ENCODE measurements at places on chromosomes 16 and 17. TPM values are rescaled to one million over a fixed set of nuclear protein-coding genes. Genes with fewer than 3 reads are reported as not detected.

The SLC13A5 gene
- polyA plus RNA-seq = 2.8 TPM

DNA sequence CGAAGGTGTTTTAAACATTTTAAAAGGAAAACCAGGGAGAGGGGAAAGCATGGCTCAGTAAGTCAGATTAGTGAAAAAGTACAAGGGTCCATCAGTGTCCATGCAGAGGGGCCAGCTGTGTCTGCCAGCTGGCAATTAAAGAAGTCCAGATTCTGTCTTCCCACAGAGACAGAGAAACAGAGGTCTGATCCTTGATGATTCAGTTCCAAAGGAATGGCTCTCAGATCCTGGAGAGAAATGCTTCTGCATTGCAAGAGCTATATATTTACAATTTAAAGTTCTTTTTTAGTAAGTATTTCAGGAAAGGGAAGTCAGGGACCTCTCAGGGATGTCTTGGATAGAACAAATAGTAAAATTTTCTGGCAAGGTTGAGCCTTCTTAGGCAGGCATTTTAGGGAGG lies 56.2 kb downstream of the HSD17B2 start:
- H3K36me3 ChIP-seq = no peaks in the 10 kb centered on the region
- H3K4me3 ChIP-seq = no peak overlapping the region
- H3K27me3 ChIP-seq = no peaks in the 10 kb centered on the region
- no peak overlapping the region for H3K27ac ChIP-seq

DNA sequence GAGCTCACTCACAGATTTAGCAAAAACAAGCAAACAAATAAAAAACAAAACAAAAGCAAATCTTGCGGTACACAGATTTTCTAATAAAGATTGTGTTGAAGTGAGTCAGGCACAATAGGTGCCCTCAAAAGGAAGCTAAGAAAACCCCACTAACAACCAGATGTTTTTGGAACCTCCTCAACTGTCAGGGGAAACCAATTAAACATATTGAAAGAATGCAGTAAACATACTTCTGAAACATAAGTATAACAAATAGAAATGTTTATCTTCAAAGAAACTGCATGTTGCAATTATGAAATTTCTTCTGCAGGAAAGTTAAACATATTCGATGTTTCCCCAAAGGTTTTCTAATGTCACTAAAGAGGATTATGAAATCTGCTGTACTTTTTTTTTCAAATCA lies 110.5 kb upstream of the CORO6 start:
- no peaks in the 10 kb centered on the region for H3K27me3 ChIP-seq
- no peak overlapping the region for H3K4me3 ChIP-seq
- no peaks in the 10 kb centered on the region for H3K4me1 ChIP-seq
- H3K36me3 ChIP-seq = peaks cover 61% of the 10 kb centered on the region

The HP gene
- 8.5 TPM for polyA plus RNA-seq

The VMO1 gene
- 10.9 TPM for polyA plus RNA-seq

- DNase-seq = no peak
- no peaks in the 10 kb centered on the region for H3K4me1 ChIP-seq
- H3K36me3 ChIP-seq = no peaks in the 10 kb centered on the region
- H3K27ac ChIP-seq = no peak overlapping the region
- no peak overlapping the region for H3K4me3 ChIP-seq
These were observed 34.1 kb downstream of the MAP2K6 start for GRCh38 chr17:69448431-69449102.

DNA sequence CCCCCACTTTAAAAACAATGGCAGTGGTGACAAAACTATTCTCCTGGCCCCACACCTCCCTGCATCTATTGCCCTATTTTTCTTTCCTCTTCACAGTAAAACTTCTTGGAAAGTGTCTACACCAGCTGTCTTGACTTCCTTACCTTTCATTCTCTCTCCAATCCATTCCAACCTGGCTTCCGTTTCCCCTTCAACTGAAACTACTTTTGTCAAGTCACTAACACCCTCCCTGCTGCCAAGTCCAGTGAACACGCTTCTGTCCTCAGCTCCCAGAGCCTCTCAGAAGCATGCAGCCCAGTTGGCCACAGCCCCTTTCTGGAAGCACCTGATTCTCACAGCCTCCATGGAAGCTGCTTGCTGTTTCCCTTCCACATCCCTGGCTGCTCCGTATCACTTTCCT lies 4.0 kb upstream of the SCN4A start:
- H3K27me3 ChIP-seq = no peaks in the 10 kb centered on the region
- no peak overlapping the region for H3K27ac ChIP-seq
- no peak for DNase-seq
- peaks cover 3% of the 10 kb centered on the region for H3K4me1 ChIP-seq
- no peak overlapping the region for H3K4me3 ChIP-seq
- no peaks in the 10 kb centered on the region for H3K36me3 ChIP-seq

The HMOX2 gene
- 26.6 TPM for polyA plus RNA-seq

The SHBG gene
- polyA plus RNA-seq = 0.35 TPM

DNA sequence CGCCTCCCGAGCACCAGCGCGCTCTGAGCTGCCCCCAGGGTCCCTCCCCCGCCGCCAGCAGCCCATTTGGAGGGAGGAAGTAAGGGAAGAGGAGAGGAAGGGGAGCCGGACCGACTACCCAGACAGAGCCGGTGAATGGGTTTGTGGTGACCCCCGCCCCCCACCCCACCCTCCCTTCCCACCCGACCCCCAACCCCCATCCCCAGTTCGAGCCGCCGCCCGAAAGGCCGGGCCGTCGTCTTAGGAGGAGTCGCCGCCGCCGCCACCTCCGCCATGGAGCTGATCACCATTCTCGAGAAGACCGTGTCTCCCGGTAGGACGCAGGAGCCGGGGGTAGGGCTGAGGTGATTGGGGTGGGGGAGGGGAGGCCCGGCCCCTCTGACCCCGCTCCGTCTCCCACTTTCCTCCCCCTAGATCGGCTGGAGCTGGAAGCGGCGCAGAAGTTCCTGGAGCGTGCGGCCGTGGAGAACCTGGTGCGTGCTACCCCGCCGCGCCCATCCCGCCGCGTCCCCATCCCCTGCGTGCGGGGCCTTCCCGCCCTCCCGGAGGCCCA lies 329 bp downstream of the KPNB1 start:
- peaks cover 56% of the 10 kb centered on the region for H3K4me1 ChIP-seq
- H3K27me3 ChIP-seq = no peaks in the 10 kb centered on the region
- peak overlapping the region; percentile 94 for H3K4me3 ChIP-seq
- H3K27ac ChIP-seq = peak overlapping the region; percentile 87

- no peaks in the 10 kb centered on the region for H3K27me3 ChIP-seq
- DNase-seq = no peak
- H3K4me3 ChIP-seq = no peak overlapping the region
- H3K27ac ChIP-seq = peak overlapping the region; percentile 85
- H3K36me3 ChIP-seq = no peaks in the 10 kb centered on the region
These were observed 13.3 kb downstream of the CRISPLD2 start for GRCh38 chr16:84833144-84833500.

- peaks cover 47% of the 10 kb centered on the region for H3K36me3 ChIP-seq
- peak overlapping the region; percentile 34 for H3K27ac ChIP-seq
- peaks cover 22% of the 10 kb centered on the region for H3K4me1 ChIP-seq
- DNase-seq = no peak
- no peak overlapping the region for H3K4me3 ChIP-seq
These were observed 7.7 kb downstream of the NUBP1 start for GRCh38 chr16:10751291-10751697.

DNA sequence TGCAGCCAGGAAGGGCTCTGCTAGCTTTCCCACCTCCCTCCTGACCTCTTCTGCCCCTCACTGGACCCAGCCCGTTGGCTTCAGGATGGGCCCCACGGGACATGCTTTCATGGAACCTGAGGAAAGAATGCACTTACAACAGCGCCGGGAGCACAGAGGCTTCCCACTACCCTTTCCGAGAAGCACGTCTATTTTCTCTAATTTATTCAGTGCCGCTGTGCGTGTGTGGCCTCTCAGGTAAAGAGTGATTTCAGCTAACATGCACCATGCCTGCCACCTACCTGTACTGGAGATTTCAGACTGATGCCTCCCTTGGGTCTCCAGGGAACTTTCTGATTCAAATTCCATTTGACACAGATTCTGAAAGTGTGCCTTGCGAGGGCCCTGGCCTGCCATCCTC lies 140.1 kb downstream of the CYLD start:
- peaks cover 9% of the 10 kb centered on the region for H3K27me3 ChIP-seq
- no peak for DNase-seq
- H3K4me1 ChIP-seq = no peaks in the 10 kb centered on the region

GRCh38 chr16:65769055-65769465 lies 597.4 kb upstream of the CDH5 start:
- DNase-seq = no peak
- H3K4me1 ChIP-seq = no peaks in the 10 kb centered on the region
- H3K4me3 ChIP-seq = no peak overlapping the region
- H3K36me3 ChIP-seq = no peaks in the 10 kb centered on the region
- H3K27ac ChIP-seq = no peak overlapping the region

The ABCC3 gene
- 8.6 TPM for polyA plus RNA-seq

The CCL4L2 gene
- polyA plus RNA-seq = 3.5 TPM

- H3K27me3 ChIP-seq = no peaks in the 10 kb centered on the region
- peaks cover 37% of the 10 kb centered on the region for H3K4me1 ChIP-seq
- H3K4me3 ChIP-seq = no peak overlapping the region
- peak; percentile 50 for DNase-seq
These were observed 13.6 kb downstream of the ETV4 start for GRCh38 chr17:43532581-43532980.

- H3K4me3 ChIP-seq = no peak overlapping the region
- peak overlapping the region; percentile 18 for H3K27ac ChIP-seq
- H3K4me1 ChIP-seq = peaks cover 6% of the 10 kb centered on the region
- H3K36me3 ChIP-seq = no peaks in the 10 kb centered on the region
- peak; percentile 18 for DNase-seq
These were observed 8.2 kb downstream of the LRRC37B start for GRCh38 chr17:32015245-32016013.

The TMEM88 gene
- 26.2 TPM for polyA plus RNA-seq

GRCh38 chr16:12431561-12431960 lies 372.1 kb downstream of the CPPED1 start:
- H3K36me3 ChIP-seq = no peaks in the 10 kb centered on the region
- H3K27ac ChIP-seq = no peak overlapping the region
- H3K4me3 ChIP-seq = no peak overlapping the region
- DNase-seq = no peak
- H3K4me1 ChIP-seq = no peaks in the 10 kb centered on the region
- no peaks in the 10 kb centered on the region for H3K27me3 ChIP-seq

GRCh38 chr17:41812381-41813151 lies at the start of gene FKBP10:
TSS of gene FKBP10 (plus strand) at chr17:41813004. CDS start at chr17:41813035, 31 bp downstream.
- peak within 1 kb of the TSS; percentile 78 for H3K4me3 ChIP-seq
- no peaks in the 10 kb centered on the region for H3K36me3 ChIP-seq
- peak within 1 kb of the TSS; percentile 69 for H3K27ac ChIP-seq
- DNase-seq = no peak
- peaks cover 13% of the 10 kb centered on the region for H3K4me1 ChIP-seq

GRCh38 chr16:26710450-26710849 lies 356.3 kb upstream of the C16orf82 start:
- DNase-seq = no peak
- no peak overlapping the region for H3K4me3 ChIP-seq
- H3K4me1 ChIP-seq = no peaks in the 10 kb centered on the region
- no peaks in the 10 kb centered on the region for H3K27me3 ChIP-seq
- H3K36me3 ChIP-seq = no peaks in the 10 kb centered on the region

The KRT15 gene
- polyA plus RNA-seq = 0.07 TPM

- H3K36me3 ChIP-seq = no peaks in the 10 kb centered on the region
- H3K27ac ChIP-seq = no peak overlapping the region
- no peaks in the 10 kb centered on the region for H3K4me1 ChIP-seq
These were observed 463.2 kb downstream of the WWOX start for GRCh38 chr16:78562650-78563049.

The PLA2G10 gene
- polyA plus RNA-seq = 0.13 TPM

The SNX20 gene
- 24.6 TPM for polyA plus RNA-seq

DNA sequence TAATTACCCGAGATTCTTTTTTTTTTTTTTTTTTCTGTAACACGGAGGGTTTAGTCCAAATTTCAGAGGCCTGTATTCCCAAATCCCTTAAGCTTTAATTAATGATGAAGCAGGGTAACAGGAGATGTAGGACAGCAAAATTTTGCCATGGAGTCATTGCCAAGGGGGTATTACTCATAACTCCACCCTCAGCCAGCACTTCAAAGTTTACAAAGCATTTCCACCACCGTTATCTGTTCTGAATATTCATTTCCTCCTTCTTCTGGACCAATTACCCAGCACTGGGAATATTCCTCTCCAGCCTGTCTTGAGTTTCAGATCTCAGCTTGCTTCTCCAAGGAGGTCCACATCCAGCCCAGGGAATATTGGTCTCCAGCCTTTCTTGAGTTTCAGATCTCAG lies 747.5 kb upstream of the EEF2KMT start:
- H3K27ac ChIP-seq = no peak overlapping the region
- H3K36me3 ChIP-seq = no peaks in the 10 kb centered on the region
- no peak for DNase-seq
- no peak overlapping the region for H3K4me3 ChIP-seq

- H3K4me1 ChIP-seq = peaks cover 13% of the 10 kb centered on the region
- H3K27ac ChIP-seq = peak overlapping the region; percentile 43
- H3K4me3 ChIP-seq = no peak overlapping the region
- DNase-seq = peak; percentile 27
- H3K36me3 ChIP-seq = no peaks in the 10 kb centered on the region
- H3K27me3 ChIP-seq = no peaks in the 10 kb centered on the region
These were observed 23.6 kb upstream of the ATF7IP2 start for GRCh38 chr16:10362077-10362863.

- H3K27ac ChIP-seq = no peak overlapping the region
- DNase-seq = no peak
- H3K27me3 ChIP-seq = peaks cover 52% of the 10 kb centered on the region
- H3K4me1 ChIP-seq = peaks cover 14% of the 10 kb centered on the region
These were observed 1.5 kb downstream of the MGAT5B start for GRCh38 chr17:76869496-76870376.

- H3K27ac ChIP-seq = peak overlapping the region; percentile 75
These were observed 3.8 kb downstream of the NKIRAS2 start for GRCh38 chr17:42023524-42024349.

GRCh38 chr17:79018370-79018695 lies 5.6 kb upstream of the C1QTNF1 start:
- DNase-seq = no peak
- no peak overlapping the region for H3K27ac ChIP-seq
- peaks cover 38% of the 10 kb centered on the region for H3K4me1 ChIP-seq
- no peaks in the 10 kb centered on the region for H3K36me3 ChIP-seq
- H3K4me3 ChIP-seq = no peak overlapping the region

The KRT33A gene
- not detected for polyA plus RNA-seq

DNA sequence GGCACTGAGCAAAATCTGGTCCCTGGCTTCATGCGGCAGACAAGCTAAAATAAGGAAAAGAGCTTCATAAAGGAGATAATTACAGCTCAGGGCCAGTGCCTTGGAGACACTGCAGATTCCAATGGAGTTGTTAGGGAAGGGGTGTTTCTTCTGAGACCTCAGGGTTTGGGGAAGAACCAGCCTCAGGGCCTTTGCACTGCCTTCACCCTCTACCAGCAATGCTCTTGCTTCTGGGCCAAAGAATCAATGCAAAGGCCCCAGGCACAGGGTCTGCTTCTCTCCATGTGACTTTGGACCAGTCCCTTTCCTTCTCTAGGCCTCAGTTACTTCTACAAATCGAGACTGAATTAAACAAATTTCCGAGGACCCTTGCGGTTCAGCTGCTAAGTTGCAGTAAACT lies 36.2 kb upstream of the GAN start:
- no peaks in the 10 kb centered on the region for H3K36me3 ChIP-seq
- no peaks in the 10 kb centered on the region for H3K4me1 ChIP-seq
- H3K27ac ChIP-seq = no peak overlapping the region
- H3K27me3 ChIP-seq = no peaks in the 10 kb centered on the region
- H3K4me3 ChIP-seq = no peak overlapping the region
- DNase-seq = no peak

The RAB11FIP4 gene
- 5.5 TPM for polyA plus RNA-seq
